ENCODE measurements at places on chromosomes 5 and 9.

DNA sequence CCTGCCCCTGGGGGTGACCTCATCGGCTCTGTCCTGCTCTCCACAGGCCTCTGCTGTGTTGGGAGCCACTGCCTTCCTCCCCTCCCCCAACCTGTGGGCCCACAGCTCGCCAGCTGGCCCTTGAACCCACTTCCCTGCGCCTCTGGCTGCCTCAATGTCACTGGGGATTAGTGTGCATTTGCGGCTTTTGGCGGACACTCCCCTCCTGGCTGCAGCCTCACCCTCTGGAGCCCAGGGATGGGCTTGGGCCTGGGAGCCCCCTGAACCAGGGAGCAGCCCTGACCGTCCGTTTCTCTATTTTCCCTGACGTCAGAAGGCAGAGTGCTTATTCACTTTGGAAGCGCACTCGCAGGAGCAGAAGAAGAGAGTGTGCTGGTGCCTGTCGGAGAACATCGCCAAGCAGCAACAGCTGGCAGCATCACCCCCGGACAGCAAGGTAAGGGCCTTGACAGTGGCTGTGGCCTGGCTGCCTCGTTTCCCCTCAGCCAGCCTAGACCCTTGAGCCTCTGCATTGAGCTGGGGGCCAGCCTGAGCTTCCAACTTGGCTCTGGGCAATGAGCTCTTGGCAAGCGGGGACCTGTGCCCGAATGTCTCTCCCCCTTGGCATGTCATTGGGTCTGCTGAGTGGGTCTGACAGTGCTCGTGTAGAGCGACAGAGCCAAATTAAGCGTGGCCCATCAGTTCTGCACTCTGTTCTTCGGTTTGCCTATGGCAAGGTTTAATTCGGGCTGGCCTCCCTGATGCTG, 73.1 kb downstream of the RGS3 start:
- DNase-seq, result no peak

GRCh38 chr5:164799391-164799790, 1294.0 kb downstream of the MAT2B start:
- no peak for DNase-seq

DNA sequence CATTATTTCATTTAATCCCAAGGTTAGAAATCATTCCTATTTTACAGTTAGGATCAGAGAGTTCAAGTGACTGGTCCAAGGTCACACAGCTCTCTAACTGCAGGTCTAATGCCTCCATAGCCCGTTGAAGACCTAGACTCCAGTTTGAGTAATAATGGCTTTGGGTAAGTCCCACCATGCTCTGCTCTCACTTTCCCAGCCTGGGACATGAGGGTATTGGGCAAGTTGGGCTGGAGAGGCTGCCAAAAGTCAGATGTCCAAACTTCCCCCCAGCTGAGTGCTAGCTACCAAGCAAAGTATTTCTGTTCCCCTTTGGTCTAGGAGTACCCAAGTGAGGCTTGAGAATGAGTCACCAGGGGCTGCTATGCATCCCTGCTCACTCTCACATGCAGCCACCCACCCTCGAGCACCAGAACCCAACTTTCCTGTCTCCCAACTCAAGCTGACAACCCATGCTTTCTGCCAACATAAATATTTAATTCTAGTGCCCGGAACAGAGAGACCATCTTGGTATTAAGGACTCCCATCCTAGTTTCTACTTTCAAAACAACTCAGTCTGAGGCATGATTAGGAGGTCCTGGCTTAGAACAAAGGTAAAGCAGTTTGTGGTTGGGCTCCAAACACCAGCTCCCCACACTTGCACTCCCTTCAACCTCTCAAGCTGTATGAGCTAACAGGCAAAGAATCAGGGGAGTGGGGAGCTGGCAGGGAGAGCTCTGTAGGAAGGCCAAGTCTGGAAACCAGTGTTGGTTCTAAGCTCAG, 236.5 kb upstream of the TRIM32 start:
- DNase-seq, result no peak

GRCh38 chr9:131483319-131484050, 19.2 kb upstream of the POMT1 start:
- no peak for DNase-seq

- no peak for DNase-seq
These were observed 102.2 kb upstream of the ITGA1 start for GRCh38 chr5:52685566-52685965.

DNA sequence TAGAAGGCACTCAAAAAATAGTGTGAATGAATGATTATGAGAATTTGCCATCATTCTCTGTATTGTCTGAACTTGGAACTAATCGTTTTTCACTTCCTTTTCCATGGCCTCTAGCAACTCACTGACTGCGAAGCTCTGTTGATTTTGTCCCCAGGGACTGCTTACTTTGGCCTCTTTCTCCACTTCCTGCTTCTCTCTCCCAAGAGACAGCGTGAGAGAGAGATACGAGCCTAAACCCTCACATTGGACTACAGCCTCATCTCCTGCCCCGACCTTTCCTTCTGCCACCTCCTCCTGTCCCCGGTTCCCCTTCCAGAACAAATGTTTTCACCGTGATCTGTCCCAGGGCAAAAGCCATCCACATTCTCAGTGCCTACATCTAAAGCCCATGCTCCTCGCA, 300.8 kb upstream of the PANK3 start:
- no peak for DNase-seq

DNA sequence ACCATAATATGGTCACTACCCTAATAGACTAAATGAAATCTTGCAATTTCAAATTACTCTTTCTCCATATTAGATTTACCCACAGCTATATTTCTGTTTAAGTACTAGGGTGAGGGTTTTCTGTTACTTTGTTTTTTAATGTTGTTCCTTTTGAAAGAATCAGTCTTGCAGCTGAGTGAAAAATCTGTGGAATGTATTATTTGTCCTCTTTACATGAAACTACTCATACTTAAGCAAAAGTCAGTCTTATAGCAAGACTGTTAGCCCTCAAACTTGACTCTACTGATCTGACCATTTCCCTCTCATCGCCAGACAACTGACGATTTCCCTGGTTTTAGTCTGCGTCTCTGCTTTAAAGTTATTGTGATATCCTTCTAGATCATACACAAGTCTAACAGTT, 84.0 kb downstream of the PIK3R1 start:
- no peak for DNase-seq

DNA sequence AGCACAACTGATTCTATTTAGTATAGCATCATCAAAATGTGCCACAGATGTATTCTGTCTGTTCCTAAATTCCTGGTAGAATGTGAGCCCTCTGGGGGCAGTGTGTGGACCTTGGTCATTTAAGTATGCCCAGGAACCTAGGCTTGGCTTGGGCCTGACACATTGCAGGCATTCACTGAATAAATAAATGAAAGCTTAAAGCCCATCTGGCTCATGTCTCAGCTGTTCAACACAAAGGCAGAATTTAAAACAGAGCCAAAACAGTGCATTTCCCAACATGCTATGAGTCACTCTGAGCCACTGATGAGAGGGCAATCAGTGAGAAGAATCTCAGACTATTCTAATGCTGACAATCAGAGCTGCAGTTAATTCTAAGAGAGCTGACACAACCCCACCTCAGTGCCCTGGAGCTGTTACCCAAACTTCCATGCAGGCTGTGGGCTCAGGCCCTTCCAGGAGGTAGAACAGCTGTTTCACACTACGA, 8.1 kb downstream of the FAM193B start:
- DNase-seq, result no peak

DNA sequence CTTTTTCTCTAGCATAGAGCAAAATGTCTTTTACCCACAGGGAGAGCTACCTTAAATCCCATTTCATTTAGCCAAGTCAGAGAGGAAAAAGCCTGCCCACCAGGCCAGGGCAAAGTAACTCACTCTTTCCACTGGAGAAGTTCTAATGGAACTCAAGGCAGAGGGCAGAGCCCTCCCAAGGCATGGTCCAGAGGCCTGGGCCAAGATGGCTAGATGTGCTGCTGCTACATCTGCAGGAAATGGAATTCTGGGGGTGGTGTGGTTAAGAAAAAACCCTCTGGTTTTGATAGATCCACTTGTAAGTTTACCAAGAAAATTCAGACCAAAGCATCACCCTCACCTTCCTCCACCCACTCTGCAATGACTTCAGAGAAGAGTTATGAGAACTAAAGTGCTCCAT, 37.3 kb downstream of the CSF2 start:
- no peak for DNase-seq

- DNase-seq, result no peak
These were observed 110.7 kb upstream of the EFNA5 start for GRCh38 chr5:107781451-107781850.

DNA sequence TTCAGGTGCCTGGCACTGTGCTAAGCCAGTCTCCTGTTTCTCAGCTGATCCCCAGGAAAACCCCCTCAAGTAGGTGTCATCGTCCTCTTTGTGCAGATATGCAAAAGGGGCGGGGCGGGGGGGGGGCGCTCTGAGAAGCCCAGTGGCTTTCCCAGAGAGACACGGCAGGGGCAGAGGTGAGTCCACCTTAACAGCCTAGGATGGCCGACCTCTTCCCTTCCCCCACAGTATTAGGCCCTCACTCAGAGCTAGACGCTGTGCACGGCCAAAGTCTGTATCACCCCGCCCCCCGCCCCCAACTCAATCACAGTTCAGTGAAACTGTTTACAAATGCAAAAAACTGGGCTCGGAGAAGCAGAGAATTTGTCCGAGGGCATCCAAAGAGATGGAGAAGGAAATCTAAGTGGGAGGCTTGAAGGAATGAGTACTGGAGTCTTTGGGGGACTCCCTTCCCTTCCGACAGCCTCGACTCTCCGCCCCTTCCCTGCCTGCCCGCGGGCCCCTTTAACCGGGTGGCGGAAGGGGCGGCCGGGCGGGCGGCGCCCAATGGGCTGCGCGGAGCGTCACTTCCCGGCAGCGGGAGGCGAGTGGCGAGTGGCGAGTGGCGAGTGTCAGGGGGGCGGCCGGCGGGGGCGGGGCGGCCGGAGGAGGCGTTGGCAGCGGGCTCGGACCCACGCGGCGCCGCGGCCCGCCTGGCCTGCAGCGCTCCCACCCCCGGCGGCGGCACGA, at the start of gene ERGIC1:
ERGIC1 (plus strand) TSS at position 566 of the 729 bp plus-strand sequence; CDS start at position 729, 163 bp downstream.
- DNase-seq, result peak; percentile 61

DNA sequence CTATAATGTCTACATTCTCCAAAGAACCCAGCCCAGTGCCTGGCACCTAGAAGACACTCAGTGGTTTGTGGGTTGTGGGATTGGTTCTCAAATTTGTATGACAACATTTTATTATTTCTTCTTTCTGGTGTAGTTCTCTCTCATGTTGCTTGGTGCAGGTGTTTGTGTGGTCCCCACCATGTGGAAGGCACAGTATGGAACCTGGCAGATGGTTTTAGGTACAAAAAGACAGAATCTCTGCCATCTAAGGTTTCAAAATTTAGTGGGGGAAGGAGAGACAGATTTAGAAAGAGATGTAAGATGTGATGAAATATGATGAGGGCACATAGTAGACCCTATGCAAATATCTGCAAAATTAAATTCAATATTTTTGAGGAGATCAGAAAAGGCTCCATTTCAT, 323.8 kb downstream of the CDK5RAP2 start:
- DNase-seq, result no peak

GRCh38 chr9:79220666-79221065, 351.1 kb upstream of the TLE4 start:
- DNase-seq, result no peak

DNA sequence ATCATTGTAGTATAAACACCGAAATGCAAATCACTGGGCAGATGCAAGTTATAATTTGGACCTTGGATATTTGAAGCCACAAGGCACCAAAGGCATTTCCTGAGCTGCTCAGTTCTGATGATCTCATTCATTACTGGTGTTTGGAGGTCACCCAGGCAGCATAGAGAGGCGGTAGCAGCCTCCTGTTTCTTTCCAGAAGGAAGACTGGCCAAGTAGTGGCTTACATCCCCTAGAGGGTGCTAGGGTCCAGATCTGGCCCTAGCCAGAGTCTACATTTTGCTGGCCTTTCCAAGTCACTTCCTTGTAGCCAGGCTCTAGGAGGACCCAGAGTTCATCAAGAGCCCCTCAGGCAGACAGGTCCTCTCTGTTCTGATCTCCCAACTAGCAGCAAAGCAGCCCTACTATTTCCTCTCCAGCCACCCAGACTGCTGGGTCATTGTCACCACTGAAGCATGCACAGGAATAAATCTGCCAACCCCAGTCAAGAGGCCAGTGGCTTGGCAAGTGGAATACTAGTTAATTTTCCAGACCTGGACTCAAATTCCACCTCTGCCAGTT, 33.4 kb upstream of the TTC1 start:
- no peak for DNase-seq

DNA sequence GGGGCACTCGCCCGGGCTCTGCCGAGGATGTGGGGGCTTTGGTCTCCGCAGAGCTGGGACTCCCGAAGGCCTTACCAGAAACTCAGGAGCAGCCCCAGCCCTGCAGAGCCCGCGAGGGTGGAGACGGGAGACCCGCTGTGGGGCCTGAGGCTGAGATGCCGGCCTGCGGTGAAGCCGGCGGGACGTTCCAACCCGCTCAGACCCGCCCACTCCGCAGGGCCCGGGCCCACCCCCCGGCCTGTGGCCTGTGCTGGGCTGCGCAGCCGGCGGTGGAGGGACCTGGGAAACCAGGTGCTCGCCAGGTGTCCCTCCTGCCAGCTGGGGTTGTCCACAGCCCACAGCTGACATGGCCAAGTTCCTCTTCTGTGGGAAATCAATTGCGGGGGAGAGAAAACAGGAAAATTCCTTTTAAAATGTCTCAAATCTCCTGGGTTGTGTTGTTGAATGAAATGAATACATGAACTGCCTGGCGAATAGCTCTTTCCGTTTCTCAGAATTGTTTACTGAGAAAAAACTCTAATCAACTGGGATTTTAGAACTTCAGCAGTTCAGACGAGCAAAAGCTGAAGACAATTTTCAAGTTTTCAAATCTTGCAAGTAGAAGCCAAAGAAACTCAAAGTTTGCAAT, 49.0 kb upstream of the IRX4 start:
- DNase-seq, result no peak

DNA sequence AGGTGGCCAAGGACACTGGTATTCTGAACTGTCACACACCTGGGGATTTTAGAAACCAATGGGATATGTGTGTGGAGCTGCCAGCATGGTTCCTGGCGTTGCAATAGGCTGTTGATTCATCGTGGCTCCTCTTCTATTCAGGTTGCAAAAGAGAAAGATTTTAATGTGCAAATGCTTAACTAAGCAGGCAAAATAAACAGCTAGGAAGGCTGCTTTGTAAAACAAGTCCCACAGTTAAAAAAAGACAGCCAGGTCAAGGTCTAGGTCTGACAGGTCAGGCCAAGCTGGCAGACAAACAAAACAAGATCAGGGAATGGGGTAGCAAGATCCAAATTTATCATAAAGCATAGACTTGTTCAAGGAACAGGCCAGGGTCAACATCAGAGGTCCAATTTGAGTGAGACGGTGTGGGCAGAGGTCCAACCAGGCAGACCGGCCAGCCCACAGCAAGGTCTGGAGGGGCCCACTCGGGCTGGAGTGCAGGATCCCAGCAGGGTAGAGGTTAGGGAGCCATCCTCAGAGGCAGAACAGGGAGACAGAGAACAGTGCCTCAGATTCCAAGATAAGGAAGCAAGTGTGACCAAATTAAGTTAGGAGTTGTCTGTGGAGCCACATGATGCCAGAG, 45.6 kb downstream of the SUB1 start:
- DNase-seq, result no peak

GRCh38 chr5:59863777-59864176, 29.7 kb downstream of the PDE4D start:
- no peak for DNase-seq

DNA sequence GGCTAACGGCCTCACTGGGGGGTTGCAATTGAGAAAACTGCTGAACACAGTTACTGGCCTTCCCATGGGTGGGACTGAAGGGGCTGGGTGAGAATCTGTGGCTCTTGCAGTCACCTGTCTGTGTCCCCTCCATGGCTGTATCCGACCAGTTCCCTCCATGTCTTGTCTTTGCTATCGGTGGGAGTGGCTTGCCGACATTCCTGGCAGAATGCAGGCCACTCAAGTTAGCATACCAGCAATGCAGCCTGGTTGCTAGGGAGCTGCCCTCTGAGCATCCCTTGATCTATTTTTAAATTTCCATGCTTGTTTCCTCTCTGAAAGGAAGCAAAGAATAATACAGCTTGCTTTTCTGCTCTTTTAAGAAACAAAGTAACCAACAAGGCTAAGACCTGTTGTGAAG, 1509.7 kb upstream of the WWC1 start:
- DNase-seq, result no peak
